AG10803 (cell line): ENCODE measurements at places on chromosomes 6 and 20.

DNA sequence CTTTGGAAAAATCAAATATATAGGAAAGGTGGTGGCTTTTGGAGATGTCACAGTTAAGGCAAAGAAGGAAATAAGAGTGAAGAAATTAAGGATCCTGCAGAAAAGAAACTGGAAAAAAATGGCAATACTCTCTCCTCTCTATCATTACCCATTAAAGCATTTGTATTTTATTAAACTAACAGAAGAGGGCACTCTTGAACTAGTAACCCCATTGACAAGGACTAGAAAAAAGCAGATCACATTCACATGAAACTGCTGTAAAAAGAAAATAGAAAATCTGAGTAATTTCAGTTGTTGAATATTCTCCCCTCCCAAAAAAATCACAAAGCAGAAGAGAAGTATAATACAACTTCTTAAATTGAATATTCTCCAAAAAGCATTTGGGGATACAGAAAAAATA is 104.1 kb upstream of the SLC35B3 start:
- peak; percentile 2 for DNase-seq

DNA sequence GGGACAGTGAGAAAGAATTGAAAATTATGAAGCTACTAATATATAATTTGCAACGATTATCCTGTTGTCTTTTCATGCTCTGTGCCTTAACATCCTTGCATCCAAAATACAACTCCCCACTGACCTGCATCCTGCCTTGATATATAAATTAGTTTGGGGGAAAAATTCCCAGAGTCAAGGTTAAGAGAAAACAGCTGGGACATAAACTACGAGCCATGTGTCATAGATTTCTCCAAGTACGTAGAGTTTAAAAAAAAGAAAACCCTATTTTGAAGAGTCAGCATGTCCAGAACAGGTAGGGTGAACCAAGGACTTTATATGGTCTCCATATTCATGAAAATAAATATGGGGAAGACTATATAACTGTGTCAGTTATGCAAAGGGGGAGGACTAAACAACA is 123.8 kb upstream of the MARCKS start:
- peak; percentile 21 for DNase-seq

DNA sequence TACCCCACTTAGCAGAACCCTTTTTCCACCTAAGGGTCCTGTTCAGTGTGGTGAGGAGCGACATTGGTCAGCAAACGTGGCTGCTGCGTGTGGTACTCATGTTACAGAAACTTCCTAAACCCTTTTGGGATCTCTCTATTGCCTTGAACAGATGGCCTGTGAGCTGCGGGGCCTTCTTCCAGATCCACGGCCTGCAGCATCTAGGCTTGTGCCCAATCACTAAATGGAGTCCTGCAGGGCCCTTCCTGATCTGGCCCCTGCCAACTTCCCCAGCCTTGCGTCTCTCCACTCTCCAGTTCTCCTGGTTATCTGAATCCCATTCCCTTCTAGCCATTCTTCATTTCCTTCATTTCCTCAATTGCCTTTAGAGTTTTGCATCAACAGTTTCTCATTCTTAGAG is 85.6 kb downstream of the PDE7B start:
- DNase-seq: no peak

DNA sequence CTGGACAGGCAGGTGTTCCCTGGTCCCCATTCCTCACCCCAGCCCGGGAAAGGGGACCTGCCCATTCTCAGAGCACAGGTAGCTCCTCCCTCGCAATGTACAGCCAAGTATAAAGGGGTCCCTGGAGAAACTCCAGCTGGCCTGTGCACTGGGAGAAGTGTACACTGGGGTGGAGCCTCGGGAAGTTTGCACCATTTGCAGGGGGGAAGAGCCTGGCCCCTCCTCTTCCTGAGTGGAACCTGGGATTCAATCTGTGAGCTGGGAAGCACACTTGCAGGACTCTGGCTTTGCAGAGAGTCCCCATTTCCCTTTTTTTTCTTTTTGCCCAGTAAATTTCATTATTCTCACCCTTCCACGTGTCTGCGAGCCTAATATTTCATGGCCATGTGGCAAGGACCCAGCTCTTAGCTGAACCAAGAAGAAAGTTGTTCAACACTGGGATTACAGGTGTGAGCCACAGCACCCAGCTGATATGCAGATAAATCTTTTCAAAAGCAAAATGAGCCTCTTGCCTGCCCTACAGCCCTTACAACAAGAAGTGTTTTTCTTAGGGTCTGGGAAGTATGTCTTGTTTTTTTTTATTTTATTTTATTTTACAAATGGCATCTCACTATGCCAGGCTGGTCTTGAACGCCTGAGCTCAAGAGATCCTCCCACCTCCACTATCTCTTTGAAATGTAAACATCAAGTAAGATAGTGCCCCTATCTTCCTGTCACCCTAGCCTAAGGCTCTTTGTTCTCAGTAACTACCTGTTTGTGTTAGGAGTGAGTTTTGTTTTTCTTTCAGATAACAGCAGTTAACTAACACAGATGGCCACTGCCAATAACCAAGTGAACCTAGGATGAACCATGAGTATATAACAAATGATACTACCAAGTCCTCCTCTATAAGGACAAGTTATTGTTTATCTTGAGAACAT is 9.3 kb upstream of the RNGTT start:
- no peak for DNase-seq

DNA sequence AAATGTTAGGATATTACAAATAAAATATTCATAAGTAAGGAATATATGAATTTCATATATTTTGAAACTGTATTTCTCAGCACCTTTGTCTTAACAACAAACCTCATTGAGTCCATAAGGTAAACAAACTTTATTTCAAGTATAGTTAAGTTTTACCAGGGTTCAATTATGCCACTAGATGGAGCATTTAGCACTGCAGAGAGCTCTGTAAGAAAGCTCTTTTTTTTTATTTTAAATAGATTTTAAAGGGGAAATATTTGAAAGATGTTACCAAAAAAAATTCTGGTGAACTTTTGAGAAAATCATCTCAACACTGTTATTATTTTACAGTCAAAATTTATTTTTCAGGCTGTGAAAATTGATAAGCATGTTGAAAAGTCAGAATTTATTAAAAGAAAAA is 955.2 kb upstream of the EYS start:
- no peak for DNase-seq

DNA sequence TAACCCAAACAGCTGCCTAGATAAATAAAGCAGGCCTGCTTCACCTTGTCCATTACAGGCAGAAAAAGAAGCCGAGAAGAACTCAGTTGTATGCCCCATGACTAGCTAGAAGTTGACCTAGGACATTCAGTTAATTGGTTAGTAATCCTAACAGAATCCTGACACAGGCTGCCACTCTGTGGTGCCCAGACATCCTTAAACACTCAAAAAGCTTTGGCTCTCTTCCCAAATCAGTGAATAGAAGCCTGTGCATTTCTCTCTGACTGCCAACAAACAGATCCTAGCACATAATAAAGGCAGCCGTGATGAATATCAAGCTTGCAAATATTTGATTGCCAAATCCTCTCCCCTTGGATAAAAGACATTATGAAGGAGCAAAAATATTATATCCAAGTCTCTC is 519.1 kb upstream of the EYS start:
- DNase-seq: peak; percentile 15

DNA sequence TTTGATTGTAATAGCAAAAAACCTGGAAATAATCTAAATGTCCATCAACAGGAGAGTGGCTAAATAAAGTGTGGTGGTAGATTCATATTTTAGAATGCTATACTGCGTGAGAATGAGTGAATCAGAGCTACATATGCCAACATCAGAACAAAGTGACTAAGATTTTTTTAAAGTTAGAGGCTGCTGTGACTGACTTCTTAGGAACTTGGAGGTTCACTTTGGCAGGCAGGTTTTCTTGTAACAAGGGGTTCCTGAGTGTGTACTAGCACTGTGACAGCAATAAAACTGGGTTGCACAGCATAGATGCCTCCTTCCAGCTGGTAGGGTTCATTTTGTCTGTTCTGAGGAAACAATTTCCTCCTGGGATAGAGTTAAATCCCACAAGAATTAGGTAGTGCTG is 75.3 kb upstream of the ENPP5 start:
- DNase-seq: peak; percentile 81

- DNase-seq: no peak
Observed at GRCh38 chr6:63943826-63944225, 308.2 kb downstream of the PHF3 start.

DNA sequence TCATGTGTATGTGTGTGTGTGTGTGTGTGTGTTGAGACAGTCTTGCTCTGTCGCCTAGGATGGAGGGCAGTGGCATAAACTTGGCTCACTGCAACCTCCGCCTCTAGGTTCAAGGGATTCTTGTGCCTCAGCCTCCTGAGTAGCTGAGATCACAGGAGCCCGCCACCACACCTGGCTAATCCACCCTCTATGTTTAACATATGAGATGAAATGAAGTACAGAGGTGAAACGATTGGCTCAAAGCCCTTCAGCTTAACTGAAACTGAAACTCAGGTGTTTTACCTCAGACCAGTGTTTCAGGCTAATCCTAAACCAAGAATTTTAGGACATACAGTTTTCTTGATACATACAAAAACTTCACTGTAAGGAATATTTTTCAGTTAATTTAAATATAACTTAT is 167.3 kb downstream of the KCNQ5 start:
- DNase-seq: no peak

GRCh38 chr6:24757611-24758010 is 17.1 kb upstream of the GMNN start:
- no peak for DNase-seq

DNA sequence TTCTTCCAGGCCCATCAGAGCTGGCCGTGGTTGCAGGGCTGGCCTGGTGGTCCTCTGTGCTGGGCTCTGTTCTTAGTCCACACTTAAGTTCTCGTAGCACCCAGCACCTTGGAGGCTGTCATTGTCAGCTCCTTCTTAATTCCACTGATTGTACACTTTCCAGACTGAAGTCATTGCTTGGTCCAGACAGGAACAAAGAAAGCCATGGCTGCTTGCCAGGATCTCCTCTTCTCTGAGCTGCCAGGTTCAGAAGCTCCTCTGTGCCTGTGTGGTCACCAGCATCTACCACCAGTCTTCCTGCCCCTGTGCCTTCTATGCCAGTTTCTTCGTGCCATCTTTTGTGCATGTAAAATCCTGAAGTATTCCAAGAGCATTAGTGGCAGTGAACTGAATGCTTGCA is 39.5 kb upstream of the PCMTD2 start:
- DNase-seq: no peak

DNA sequence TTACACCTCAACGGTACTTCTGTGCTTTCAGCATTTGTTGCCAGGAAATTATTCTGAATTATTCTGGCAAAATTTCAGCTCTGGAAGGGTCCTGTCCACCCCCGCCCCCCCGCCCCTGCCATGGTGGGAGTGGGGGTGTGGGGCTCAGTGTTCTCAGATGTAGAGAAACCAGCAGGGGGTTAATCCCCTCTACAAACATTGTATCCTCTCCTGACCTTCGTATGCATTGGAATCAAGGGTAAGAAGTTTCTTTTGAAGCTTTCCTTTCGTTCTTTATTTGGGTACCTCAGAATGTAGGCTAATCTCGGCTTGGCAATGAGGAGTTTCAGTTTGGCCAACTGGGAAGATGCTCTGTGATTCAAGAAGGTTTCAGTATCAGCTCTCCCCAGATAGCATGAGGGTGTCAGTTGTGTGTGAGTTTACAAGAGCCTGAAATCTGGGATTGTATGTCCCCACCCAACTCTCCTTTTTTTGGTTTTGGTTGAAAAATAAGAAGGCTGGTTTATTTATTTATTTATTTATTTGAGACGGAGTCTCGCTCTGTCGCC is 25.5 kb upstream of the OLIG3 start:
- no peak for DNase-seq

- peak; percentile 3 for DNase-seq
Observed at GRCh38 chr20:9617940-9618339, 103.5 kb downstream of the LAMP5 start.

- DNase-seq: peak; percentile 20
Observed at GRCh38 chr20:39103732-39104131, 141.6 kb downstream of the DHX35 start.

DNA sequence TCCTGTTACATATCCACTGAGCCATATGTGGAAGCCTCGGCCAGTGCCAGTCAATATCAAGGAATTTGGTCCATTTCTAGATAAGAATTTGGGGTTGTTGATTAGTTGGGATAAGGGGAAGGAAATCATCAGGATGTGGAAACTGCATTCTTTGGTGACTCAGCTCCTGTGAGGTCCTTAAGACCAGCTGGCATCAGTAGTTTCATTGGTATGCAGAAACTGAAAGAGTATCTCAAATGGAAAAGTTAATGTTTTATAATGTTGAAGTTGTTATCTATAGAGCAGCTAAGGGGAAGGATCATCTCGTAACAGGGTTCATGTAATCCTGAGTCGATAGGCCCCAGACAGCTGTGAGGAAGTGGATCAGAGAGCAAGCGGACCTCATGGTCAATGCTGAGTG is 87.9 kb upstream of the PRND start:
- DNase-seq: peak; percentile 90

GRCh38 chr6:168655462-168656152 is 214.6 kb downstream of the SMOC2 start:
- no peak for DNase-seq

- DNase-seq: no peak
Observed at GRCh38 chr6:16855460-16855859, 94.2 kb upstream of the ATXN1 start.

GRCh38 chr20:14951105-14951504 is 613.7 kb upstream of the FLRT3 start:
- DNase-seq: no peak

- DNase-seq: peak; percentile 16
Observed at GRCh38 chr6:83071023-83071422, 3.6 kb downstream of the DOP1A start.

GRCh38 chr6:169427856-169428255 is 174.2 kb upstream of the THBS2 start:
- peak; percentile 56 for DNase-seq

- DNase-seq: no peak
Observed at GRCh38 chr20:37452236-37452635, 68.8 kb upstream of the NNAT start.

DNA sequence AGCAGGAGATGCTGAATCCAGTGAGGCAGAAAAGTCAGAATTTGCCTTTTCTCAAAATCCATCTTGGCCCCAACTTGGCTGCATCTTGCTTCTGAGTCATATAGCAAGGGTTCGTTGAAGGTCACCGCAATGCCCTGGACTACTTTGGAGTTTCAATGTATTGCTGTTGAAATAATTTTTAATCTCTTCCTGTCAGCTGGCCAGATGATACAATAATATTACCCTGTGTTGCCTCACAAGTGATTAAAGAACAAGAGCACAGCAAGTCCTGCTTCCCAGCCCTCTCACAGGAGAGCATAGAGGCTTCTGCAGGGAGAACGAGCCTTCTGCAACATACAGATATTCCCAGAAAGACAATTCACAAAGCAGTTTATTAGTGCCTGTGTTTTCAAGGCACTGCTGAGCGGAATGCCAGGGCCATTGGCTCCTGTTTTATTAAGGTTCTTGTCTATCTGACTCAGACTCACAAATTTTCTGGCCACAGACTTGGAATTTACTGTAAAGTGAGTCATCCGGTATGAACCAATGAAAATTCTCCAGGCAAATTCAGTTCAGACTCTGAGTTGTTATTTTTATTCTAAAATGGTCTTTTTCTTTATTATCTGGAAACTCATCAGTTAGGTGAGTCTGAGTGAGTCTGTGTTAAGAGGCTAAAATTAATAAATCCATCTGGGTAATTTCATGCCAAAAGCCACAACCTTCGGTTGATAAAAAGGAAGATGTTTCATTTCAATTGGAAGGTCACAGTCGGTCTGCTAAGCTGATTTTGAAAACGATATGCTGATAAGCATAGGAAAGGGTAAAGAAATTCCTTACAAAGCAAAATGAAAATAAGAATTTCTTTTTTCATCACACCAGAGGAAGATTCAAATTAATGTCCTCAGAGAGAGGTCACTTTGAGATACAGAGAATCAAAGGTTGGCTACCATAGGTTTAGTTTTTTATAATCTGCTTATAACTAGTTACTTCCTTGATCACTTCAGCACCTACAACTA is 289.4 kb upstream of the STXBP5 start:
- DNase-seq: peak; percentile 96
